ENCODE measurements at places on chromosomes 3 and 15. TPM values are rescaled to one million over a fixed set of nuclear protein-coding genes. Genes with fewer than 3 reads are reported as not detected.

The GHSR gene
- total RNA-seq = not detected

The SNTN gene
- not detected for total RNA-seq

The GSK3B gene
- 35.3 TPM for total RNA-seq

The TRAT1 gene
- 0.21 TPM for total RNA-seq

The CCDC54 gene
- not detected for total RNA-seq

The SLC24A5 gene
- total RNA-seq = not detected

The SPSB4 gene
- 0.05 TPM for total RNA-seq

The KLHL24 gene
- total RNA-seq = 42.0 TPM

The NEK10 gene
- total RNA-seq = 5.7 TPM

The TTLL13 gene
- 0.39 TPM for total RNA-seq

The ACSBG1 gene
- 0.31 TPM for total RNA-seq

The RBP2 gene
- total RNA-seq = not detected
